ENCODE measurements at places on chromosomes 7 and 10. TPM values are rescaled to one million over a fixed set of nuclear protein-coding genes. Genes with fewer than 3 reads are reported as not detected.

DNA sequence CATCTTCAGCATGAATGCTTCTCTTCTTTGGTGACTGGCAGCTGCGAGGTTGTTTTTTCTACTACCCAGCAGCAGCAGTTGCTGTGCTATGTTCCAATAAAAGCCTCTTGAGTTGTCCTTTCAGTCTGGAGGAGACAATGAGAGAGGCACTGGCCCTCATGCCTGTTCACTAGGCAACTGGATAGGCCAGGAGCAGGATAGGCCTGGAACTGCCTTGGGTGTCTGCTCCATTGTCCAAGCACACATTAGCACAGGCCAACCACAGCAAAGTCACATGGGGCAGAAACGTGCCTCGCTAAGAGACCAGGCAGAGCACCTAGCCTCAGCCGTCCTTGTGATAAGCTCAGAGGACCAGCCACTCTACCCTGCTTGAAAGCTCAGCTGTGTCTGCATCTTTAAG is 76.9 kb upstream of the PDCD4 start:
- no peak for DNase-seq

DNA sequence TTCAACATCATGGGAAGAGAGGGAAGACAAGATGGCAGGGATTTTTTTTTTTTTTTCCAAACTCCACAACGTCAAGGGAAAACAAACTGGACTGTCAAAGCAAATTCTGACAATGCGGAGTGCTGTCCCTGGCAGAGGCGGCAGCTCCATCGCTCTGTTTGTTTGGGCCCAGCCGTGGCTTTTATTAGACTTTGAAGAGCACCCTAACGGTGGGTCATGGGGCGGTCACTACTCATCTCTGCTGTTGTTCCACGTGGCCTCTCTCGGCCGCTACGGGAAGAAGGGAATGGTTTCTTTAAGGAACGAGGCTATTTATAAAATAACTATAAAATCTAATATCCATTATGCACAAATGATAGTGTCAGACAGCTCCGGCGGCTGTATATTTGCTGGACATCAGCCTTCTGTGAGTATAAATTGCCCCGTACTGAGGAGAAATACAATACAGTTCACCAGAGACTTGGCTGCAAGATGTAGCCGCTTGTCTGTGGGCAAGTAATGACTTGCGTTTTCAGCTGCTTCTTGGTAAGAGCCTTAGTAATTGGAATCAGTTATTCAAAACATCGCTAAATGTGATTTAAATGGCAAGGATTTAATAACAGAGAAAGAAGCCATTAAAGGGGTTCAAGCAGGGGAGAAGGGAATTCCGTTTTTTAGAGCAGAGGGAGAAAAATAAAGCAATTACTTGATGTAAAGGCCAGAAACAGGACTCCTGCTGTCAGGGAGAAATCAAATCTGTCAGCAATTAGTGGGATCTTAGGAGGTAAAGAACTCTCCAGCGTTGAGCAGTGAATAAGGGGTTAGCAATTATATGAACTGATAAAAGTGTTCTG is 61.7 kb upstream of the RAB11FIP2 start:
- no peak for DNase-seq

DNA sequence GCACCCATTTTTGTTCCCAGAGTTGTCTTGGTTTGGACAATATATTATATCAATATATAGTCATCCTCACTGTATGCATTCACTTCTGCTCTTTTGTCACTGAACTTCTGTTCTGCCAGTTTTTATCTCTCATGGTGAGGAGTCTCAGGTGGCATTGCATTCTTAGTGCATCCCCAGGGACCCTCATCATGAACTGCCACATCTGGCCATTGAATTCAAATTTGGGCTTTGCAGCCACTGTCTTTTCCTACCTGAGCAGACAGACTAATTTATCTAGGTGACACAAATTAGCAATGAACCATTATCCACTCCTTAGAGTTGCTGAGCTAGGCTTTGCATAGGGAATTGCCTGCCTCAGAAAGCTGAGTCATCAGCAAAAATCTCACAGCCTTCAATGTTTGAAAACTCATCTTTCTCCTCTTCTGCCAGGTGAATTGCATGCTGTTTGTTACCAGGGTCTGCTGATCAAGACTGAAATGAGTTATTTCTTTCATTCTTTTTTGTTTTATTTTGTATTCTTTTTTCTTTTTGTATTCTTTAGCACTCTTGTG is 316.8 kb upstream of the MTPN start:
- DNase-seq: no peak

Gene PHYHIPL
- polyA plus RNA-seq: 19.1 TPM

Gene AASS
- polyA plus RNA-seq: 29.6 TPM

Gene MNX1
- 14.5 TPM for polyA plus RNA-seq

Gene SSC4D
- 1.2 TPM for polyA plus RNA-seq

DNA sequence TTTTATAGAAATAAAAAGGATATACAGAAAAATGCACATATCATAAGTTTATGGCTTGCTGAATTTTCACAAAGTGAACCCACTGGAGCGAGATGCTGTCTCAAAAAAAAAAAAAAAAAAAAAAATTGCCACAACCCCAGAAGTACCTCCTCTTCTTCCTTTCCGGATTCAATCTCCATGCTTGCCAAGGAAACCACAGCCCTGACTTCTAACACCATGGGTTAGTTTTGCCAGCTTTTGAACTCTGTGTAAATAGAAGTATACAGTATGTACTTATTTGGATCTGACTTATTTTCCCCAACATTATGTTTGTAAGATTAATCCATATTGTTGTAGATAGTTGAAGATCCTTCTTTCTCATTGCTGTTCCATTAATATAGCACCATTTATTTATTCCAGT is 40.0 kb downstream of the FANK1 start:
- no peak for DNase-seq

Gene OPN4
- not detected for polyA plus RNA-seq

DNA sequence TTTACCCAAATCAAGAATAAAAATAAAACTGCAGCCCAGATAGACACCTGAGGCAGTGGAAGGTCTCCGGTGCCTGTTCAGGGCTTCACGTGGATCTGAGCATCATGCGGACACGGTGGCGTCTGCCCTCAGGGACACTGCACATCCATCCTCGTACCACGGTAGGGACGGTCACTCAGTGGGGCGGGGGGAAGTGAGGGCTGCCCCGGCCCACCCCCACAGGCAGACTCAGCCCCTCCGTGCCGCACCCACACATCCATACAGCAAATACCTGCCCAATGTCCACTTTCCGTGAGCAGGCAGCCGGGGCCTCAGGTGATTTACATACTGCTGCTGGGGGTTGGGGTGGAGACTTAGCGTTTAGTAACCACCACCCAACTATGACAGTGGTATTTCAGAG is 207.8 kb downstream of the DIP2C start:
- no peak for DNase-seq

Gene AKR1C1
- 12.0 TPM for polyA plus RNA-seq

Measured in large intestine (tissue), 12 donors.